ENCODE measurements at places on chromosomes 1 and 21. TPM values are rescaled to one million over a fixed set of nuclear protein-coding genes. Genes with fewer than 3 reads are reported as not detected.

Gene LCE6A
- total RNA-seq: not detected

DNA sequence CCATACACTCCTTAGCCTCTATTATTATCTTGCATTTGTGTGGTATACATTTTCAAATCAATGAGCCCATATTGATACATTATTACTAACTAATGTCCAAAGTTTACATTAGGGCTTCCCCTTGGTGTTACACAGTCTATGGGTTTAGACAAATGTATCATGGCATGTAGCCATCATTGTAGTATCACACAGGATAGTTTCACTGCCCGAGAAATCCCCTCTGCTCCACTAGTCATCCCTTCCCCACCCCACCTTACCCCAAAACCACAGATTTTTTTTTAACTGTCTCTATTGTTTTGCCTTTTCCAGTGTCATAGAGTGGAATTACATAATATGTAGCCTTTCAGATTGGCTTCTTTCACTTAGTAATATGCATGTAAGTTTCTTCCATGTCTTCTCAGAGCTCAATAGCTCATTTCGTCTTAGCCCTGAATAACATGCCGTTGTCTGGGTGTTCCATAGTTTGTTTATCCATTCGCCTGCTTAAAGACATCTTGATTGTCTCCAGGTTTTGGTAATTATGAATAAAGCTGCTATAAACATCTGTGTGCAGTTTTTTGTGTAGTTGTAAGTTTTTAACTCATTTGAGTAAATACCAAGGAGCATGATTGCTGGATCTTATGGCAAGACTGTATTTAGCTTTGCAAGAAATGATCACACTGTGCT, 86.4 kb upstream of the LYST start:
- DNase-seq: no peak

Gene MSTO1
- 52.7 TPM for total RNA-seq

GRCh38 chr1:96723377-96723776, 1.8 kb downstream of the PTBP2 start:
- no peak for DNase-seq

Gene CA14
- total RNA-seq: 34.8 TPM

DNA sequence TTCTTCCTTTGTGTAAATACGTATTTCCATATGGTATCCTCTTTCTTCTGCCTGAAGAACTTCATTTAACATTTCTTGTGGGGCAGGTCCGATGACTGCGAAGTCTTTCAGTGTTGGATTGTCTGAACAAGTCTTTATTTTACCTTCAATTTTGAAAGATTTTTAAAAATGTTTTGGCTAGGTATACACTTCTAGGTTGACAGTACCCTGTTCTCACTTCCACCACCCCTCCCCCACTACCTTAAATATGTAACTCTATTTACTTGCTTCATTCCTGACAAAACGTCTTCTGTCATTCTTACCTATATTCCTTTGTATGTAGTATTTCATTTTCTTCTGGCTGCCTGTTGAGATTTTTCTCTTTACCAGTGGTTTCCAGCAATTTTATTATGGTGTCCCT, 85.7 kb upstream of the ARTN start:
- DNase-seq: no peak

DNA sequence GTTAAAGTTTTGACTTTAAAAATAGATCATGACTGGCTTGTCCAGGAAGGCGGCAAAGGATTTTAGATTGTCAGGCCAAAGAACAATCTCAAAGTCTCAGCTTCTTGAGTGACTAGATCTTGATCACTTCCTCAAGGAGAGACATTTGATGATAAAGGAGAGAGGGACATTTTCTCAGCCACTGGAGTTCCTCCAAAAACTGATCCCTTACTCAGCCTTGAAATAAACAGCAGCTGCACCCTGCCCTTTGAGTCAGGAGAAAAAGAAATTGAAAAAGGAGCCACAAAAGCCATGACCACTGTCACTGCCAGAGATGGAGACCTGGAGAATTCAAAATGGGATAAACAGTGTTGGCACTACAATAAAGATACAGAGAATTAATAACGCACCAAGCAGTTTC, 288.4 kb upstream of the PRMT6 start:
- peak; percentile 8 for DNase-seq

Gene NCAM2
- total RNA-seq: 0.45 TPM

Gene AADACL4
- not detected for total RNA-seq

Gene DYNLT5
- 13.2 TPM for total RNA-seq

Gene ELF3
- 28.7 TPM for total RNA-seq
